Activated CD4-positive, alpha-beta T cell treated with anti-CD3 and anti-CD28 coated beads, Interleukin-2, amount 50 U/mL, for 24 hours (primary cell): ENCODE measurements at places on chromosomes 3 and 15.

GRCh38 chr3:194282436-194283122 is 68.5 kb downstream of the CPN2 start:
- DNase-seq: no peak

DNA sequence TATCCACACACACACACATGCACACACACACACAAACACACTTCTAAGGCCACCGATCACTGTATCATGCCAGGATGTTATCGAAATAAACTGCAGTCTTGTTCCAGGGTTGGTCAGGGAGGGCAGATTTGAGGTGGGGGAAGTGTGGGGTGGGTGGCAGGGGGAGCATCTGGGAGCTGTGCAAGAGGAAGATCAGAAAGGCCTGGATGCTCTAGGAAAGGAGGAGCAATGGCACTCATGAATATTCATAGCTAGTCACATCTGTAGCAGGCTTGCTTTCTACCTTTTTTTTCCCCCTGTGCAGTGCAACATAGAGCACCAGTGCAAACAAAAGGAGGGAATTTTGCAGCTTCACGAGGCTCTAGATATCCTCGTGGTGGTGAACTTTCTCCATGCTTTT is 84.9 kb downstream of the MEIS2 start:
- DNase-seq: no peak

DNA sequence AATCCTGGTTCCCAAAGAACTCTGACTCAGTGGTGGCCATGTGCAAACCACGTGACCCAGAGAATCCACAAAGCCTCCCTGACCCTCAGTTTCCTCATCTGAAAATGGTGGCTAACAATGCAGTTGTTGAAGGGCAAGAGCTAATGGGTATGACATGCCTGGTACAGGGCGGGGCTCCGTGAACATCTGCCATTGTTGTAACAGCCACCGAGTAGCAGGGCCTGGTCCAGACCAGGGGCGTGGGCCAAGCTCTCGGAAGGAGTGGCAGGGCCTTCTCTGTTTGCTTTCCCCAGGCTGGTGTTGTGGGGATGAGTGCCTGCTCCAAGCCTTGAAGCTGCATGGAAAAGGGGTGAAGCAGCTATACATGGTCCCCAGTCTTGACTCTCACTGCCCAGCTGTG is 13.4 kb downstream of the MAPKAPK3 start:
- no peak for DNase-seq

GRCh38 chr3:41726891-41727290 is 235.0 kb downstream of the ULK4 start:
- DNase-seq: no peak

- DNase-seq: no peak
Measured at GRCh38 chr15:38038659-38039442, 104.4 kb downstream of the TMCO5A start.
